Hippocampal formation (tissue), 2 donors: ENCODE measurements at places on chromosomes 7 and 10.

- no peak for DNase-seq
These were observed 284.0 kb downstream of the GRID1 start for GRCh38 chr10:86082556-86082955.

- DNase-seq, result no peak
These were observed 743 bp downstream of the RBM17 start for GRCh38 chr10:6089334-6090219.

- no peak for DNase-seq
These were observed 45.6 kb downstream of the FEZF1 start for GRCh38 chr7:122258971-122259370.

GRCh38 chr7:27146491-27147198 is 929 bp downstream of the HOXA6 start:
- DNase-seq, result no peak

DNA sequence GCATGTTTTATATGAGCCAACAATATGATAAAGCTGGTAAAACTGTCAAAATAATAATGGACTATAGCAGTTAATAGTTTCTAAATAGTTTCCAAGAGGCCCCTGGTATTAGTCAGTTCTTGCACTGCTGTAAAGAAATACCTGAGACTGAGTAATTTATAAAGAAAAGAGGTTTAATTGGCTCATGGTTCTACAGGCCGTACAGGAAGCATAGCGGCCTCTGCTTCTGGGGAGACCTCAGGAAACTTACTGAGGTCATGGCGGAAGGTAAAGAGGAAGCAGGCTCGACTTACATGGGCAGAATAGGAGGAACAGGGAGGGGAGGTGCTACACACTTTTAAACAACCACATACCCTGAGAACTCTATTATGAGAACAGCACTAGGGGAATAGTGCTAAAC is 104.6 kb downstream of the PPP1R9A start:
- no peak for DNase-seq

DNA sequence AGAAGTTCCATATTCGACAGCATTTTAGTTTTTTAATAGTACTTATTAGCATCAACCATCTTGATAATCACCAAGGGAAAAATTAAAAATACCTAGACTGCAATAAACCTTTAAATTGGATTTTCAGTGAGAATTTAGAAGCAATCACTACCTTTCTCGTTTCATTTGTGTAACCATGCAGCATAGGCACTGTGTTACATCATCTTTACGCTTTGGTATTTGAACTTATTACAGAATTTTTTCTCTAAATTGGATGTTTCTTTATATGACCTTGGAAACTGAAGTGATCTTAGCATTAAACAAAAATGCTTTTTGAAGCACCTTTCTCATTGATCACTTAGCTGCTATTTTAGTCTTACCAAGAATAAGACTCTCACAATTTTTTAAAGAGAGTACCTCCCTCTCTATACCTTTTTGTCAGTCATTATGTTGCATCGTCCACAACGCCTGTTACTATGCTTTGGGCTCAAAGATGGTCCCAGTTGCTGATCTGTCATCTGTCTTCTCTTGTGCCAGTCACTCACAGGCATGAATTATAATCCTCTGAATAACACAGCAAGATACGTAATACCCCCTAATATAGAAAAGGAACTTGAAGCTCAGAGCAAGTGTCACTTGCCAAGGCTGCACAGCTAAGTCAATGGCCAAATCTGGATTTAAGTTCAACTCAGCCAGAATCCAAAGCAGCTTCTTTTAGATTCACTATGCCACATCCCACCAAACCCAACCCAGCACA is 19.6 kb upstream of the ASCC1 start:
- DNase-seq, result no peak

GRCh38 chr7:70657571-70657970 is 474.4 kb upstream of the GALNT17 start:
- no peak for DNase-seq
